ENCODE measurements at places on chromosomes 1 and 21.
A peak's percentile ranks its signal among the peaks of the same experiment; 100 is the strongest.

DNA sequence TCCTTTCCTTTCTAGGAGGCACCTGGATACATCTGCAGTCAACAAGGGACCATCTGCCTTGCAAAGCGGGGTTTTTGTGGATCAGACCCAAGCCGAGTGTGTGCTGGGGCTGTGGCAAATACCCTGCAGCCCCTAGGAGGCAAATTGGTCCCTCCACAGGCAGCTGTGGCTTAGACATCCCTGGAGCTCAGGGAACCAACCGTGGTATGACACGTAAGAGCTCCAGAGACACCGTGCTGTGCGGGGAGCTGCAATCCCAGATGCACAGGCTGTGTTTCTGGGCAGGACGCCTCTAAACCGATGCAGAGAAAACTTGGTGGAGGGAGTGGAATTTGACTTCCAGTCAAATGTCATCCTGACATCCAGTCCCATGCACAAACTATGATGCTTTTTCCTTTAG, 141.5 kb downstream of the KAZN start:
- no peak for DNase-seq

DNA sequence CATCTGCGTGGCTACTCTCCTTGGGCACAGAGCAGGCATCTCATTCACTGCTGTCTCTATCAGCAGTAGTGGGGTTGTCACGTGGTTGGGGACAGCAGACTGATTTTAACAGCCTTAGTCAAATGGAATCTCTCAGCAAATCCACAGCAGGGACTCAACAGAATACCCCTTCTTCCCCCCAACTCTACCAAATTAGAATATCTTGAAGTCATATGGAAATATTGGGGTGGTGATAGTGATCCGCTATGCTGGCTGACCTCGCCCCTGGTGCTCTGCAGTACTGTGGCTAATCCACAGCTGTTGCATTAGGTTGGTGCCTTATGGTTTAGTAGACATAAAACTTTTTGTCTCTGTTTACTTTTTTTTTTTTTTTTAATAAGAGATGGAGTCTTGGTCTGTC, 23.9 kb downstream of the HHAT start:
- DNase-seq = no peak

- DNase-seq = no peak
Measured at GRCh38 chr1:57295326-57295725, 128.5 kb downstream of the DAB1 start.

DNA sequence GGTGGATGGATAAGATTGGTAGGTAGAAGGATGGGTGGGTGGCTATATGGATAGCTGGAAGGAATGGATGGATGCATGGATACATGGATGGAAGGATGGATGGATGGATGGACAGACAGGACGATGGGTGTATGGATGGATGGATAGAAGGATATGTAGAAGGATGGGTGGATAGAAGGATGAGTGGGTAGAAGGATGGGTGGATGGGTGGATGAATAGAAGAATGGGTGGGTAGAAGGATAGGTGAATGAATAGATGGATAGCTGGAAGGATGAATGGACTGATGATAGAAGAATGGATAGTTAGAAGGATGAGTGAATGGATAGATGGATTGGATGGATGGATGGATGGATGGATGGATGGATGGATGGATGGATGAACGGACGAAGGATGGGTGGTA, 5.0 kb downstream of the MASP2 start:
- no peak for DNase-seq

DNA sequence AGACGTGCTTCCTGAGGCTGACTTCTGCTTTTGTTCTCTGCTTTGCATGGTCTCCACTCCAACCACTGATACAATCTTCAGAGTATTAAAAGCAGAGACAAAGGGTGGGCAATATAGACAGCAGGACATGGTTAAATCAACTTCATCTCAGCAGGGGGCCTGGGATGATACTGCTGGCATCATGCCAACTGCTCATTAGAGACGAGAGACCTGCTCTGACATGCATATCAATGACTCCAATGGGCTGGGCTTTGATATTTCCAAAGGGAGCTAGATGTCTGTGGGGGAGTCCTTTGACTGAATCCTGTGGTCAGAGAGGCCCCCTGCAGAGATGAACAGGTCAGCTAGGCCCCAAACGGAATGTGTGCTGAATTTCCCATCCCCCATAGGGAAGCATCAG, 106.6 kb downstream of the ACTL8 start:
- peak; percentile 54 for DNase-seq
